ENCODE measurements at places on chromosomes 3 and 15.

DNA sequence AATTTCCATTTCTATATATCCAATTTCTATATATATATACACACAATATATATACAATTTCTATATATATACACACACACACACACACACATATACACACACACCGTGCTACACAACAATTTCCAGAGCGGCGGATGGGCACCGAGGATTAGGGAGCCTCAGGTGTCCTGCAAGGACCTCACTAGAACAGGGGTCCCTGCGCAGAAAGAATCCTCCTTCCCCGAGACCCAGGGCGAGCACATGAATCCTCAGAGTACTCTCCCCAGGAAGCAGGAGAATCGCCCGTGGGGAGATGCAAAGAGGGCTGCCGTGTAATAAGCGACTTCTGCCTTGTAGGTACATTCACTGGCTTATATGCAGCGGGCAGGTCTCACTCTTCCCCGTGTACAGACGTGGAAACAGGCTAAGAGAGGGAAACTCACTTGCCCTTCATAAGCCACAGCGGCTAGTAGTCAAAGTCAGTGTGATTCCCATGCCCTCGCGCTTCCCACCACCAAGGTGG is 467 bp downstream of the PIF1 start:
- no peak for DNase-seq

GRCh38 chr15:23606226-23606625 is 40.8 kb downstream of the MKRN3 start:
- no peak for DNase-seq

DNA sequence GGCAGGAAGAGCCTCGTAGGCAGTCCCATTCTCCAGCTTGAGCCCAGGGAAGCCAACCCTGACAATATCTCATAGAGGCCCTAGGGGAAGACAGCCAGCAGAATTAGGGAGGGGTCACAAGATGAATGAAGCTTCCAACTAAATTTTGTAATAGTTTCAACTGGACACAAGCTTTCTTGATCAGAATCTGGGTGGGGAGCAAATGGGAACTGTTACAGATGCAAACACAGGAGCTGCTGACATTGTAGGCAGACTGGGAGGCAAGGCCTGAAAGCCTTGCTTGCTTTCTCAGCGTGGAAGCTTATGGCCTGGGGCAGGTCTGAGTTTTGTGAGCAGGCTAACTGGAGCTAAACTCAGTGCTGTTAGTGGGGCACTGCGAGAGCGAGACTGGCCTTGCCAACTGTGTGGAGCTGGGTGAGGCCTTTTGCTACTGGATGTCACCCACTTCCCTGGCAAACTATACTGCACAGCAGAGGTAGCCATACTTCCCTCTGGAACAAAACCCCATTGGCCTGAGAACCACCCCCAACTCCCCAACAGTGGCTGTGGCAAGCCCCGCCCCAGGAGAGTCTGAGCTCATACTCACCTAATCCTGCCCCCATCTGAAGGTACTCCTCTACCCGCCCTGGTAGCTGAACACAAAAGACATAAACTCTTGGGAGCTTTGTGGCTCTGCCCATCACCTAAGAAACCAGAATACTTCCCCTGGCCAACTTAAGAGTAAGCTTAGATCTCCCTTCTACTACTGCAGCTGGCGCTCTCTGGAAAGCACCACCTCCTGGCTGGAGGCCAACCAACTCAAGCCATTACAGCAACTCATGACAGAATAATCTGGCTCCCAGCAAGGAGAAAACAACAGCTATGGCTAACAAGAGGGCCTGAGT is 42.9 kb downstream of the CFAP20DC start:
- no peak for DNase-seq

GRCh38 chr3:173857154-173857553 is 459.6 kb downstream of the NLGN1 start:
- no peak for DNase-seq

GRCh38 chr3:184610245-184610871 is 48.8 kb downstream of the EPHB3 start:
- DNase-seq: no peak

DNA sequence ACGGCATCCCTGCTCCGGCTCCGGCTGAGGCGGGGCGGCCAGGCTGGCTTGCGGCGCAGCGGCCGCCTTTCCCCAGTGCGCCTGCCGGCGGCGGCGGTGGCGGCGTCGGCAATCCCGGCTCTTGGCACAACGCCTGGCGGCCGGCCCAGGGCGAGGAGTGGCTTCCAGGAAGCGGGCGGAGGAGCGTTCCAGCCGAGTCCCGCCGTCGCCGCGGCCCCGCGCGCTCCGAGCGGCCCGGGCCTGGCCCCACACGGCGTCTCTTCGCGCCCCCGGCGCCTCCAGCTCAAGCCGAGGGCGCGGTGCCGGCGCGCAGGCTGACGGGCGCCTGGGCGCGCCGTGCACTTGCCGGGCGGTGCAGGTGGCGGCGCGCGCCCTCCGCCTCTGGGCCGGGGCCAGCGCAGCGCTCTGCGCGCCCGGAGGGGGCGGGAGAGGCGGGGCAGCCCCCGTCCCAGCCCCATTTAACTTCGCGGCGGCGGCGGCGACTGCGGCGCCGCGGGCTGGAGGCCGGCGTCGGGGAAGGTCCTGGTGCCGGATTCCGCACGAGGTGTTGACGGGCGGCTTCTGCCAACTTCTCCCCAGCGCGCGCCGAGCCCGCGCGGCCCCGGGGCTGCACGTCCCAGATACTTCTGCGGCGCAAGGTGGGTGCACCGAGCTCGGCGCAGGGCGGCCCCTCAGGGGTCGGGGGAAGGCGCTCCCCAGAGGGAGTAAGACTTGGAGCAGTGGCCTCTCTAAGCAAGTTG is at the start of gene ADAMTSL3:
Gene ADAMTSL3 (plus strand): TSS at position 485 of the 740 bp plus-strand sequence. CDS start 1,639 bp downstream, outside the sequence.
- no peak for DNase-seq

DNA sequence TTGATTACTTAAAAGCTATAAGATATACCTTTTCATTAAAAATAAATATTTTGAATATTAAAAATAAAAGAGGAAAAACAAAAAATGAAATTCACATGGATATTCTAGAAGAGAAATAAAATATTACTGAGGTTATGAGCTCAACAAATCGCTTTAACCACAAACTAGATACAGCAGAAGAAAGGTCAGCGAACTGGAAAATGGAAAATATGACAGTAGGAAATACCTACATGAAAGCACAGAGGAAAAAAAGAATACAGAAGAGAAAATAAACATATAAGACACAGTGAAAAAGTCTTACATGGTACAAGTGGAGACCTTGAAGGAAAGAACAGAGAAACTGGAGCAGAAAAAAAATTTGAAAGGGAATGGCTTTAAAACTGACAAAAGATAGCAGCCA is 33.2 kb downstream of the SCAPER start:
- DNase-seq: no peak

DNA sequence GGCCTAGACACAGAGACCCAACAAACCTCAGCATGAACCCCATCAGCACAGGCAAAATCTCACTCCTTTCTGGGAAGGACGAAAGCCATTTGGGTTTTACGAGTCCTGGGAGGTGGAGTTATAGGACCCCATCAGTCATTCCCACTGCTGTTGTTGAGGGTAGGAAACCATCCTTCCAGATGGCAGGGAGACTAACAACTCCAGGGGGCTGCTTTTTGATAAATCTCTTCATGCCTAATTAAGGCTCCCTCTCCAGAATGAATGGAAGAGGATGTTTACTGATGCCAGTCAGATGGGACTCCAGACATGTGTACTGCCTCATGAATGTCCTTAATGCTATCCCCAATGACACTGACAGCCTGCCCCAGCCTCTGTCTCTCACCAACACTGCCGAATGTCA is 75.3 kb downstream of the ST8SIA2 start:
- DNase-seq: no peak

DNA sequence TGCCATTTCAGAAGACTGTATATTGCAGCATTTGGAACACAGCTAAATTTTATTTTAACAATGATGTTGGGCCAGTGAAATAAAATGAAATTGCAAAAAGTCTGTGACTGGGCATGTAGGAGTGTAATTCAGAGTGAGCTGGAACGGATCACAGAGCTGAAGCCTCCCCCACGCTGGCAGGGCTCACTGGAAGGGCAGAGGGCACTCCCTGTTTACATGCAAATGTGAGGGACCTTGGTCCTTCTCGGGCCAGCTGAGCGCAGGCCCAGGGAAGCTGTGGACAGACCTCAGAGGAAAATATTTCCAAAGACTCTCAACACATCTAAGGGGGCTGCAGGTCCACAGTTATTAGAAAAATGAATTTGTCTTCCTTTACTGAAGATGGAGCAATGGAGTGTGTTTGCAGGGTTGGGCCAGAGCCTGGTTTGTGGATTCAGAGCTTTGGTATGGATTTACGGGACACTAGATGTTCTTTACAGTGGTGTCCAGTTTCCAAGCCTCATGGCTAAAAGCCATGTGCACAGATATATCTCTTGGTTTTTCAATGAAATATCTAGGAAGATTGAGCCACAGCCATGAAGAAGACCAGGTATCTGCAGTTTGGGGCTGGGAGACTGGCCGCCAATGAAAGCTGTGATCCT is 32.0 kb downstream of the TRPM1 start:
- no peak for DNase-seq

- DNase-seq: no peak
Measured at GRCh38 chr15:70647396-70647795, 116.0 kb downstream of the UACA start.
